CD4-positive, alpha-beta T cell treated with Interleukin-2 at 100 ng/mL for 4 hours (primary cell): ENCODE measurements at places on chromosomes 2 and 18.

DNA sequence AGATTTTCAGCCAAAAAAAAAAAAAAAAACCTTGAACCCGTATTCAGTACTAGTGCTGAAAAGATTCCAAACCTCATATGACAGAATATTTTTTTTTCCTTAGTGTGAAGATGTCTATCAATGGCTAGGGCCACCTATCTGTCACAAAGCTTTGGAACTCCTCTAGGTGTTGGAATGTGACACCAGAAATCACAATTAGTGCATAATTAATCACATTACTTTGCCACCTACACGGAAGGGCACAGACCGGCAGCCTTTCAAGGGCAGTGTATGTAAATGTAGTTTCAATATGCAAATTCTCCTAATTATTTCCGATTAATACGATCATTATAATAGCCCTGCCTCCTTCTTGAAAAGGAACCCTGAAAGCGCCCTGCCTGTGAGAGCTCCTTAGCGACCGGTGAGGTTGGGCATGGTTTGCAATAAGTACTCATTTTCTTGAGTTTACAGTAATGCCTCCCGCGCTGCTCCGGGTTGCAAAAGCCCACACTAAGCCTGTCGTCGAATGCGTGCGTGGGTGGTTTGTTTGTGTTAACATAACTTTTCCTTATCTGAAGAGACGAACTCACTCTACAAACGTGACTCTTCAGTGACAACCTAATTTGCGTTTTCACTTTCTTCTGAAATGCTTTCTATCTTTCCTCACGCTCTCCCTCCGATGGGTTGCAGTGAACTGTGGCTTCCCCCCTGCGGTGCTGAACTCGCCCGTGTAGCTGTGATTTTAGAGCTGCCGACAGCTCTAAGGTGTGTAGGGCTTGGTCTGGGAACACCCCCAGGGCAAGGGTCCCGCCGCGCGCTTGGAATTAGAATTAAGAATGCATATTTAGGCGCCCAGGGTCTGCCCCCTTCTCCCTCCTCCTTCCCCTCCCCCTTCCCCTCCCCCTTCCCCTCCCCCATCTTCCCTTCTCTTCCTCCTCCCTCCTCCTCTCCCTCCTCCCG, 765 bp upstream of the ID2 start:
- DNase-seq: peak; percentile 68

DNA sequence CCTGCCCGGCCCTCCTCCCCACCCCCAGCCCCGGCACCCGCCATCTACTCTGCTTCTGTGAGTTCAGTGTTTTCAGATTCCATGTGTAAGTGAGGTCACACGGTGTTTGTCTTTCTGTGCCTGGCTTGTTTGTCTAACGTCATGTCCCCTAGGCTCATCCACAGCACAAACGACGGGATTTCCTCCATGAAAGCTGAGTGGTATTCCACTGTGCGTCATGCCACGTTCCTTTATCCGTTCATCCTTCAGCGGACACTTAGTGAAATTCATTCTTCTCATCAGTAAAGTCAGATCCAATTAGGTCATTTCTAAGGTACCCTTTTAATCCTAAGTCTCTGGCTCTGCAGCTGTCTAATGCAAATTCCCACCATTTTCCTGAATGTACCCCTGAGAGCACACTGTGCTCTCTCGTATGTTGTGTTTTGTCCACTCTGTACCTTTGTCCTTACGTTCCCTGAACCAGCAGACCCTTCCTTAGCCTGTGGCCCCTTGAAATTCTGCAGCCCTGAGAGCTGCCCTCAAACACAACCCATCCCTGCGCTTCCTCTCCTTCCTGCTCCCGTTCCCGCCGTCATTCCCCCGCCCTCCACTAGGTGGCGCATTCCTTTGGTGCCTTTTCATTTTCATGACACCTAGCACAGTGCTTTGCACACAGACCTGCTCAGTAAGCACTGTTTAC, 44.1 kb downstream of the TRAPPC12 start:
- peak; percentile 76 for DNase-seq

DNA sequence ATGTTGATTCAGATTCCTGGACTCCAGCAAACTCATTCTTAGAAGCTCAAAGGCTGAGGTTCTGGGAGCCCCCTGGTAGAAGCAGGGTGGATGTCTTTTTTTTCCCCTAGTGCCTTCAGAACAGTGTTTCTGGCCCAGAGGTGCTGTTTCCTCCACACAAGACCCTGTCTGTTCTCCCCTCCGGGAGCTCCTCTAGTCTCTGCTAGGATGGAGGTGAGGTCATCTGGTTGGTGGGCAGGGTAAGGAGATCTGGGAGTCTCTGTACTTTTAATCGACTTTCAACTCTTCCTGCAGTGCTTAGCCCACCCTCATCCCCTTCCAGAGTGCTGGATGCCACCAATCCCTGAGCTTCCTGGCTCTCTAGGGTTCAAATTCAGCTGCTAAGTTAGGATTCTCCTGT, 192.0 kb downstream of the SH3BP4 start:
- no peak for DNase-seq

DNA sequence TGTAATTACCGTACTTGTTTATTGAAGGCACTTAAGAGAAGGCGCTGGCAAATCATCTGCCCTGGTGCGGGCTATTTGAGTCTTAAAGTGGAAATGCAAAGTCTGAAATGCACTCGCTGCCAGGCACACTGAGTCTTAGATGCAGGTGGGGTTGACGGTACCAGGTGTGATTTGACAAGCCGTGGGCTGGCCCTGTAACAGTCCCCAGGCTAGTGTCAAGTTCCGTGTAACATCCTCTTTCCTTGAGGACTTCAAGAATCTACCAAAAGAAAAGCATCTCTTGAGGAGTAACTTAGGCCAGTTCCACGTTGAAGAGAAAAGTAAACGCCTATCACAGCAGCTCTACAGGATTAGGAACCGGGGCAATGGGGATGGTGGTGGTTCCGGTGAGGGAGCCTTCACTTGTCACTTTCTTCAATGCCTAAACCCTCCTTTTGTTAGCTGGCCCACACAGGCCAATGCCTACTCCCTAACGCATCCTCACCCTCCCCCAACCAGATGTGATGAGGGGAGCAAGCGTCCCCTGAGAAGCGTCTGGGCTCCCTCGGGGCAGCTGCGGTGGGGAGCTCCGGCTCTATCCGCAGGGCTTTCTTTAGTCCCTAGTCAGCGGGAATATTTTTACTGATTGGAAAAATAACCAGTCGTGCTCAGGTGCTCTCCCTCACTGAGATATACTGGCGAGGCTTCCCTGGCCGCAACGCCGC, 1.5 kb upstream of the UGP2 start:
- peak; percentile 21 for DNase-seq

DNA sequence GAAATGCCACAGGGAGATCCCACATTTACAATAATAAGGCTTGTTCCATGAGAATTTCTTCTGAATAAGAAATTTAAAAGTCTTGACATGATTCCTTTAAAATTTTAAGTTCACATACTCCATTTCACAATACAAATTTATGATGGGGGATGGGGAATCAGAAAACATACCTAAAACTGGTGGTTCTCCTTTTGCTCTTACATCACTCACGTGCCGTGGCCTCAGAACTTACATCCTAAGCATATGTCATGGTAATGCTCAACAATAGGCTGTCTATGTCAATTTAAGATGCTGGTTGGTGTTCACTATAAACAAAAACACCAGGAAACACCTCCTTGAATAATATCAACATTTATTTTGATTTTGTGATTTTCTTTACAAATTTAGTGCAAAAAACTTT, 12.8 kb downstream of the UPP2 start:
- no peak for DNase-seq

DNA sequence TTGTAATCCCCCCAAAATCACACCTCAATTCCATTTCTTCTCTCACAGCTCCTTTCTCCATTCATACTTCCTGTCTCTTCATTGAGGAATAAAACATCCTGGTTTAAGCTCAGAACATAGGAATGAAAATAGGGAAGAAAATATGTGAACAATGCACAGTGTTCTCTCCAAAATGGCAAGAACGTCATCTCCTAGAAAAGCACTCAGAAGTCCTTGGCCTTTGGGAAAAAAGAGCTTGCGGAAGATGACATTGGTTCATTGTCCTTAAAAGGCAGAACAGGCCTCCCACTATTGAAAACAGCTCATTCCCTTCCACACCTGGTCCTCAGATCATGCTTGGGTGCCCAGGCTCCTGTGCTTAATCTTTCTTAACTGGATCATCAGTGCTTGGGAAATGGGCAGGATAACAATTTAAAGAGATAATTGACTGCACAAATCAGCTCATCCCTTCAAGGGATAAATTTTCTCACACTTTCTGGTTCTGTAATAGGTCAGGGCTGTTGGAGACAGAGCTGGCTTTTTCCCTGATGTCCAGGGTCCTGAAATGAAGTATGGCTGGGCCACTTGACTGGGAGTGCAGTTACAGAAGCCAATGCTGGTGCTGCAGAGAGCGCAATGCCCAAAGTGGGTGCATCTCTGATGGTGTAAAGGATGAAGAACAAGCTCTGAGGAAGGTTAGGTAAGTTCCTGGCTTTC, 69.2 kb downstream of the MARCHF4 start:
- no peak for DNase-seq

DNA sequence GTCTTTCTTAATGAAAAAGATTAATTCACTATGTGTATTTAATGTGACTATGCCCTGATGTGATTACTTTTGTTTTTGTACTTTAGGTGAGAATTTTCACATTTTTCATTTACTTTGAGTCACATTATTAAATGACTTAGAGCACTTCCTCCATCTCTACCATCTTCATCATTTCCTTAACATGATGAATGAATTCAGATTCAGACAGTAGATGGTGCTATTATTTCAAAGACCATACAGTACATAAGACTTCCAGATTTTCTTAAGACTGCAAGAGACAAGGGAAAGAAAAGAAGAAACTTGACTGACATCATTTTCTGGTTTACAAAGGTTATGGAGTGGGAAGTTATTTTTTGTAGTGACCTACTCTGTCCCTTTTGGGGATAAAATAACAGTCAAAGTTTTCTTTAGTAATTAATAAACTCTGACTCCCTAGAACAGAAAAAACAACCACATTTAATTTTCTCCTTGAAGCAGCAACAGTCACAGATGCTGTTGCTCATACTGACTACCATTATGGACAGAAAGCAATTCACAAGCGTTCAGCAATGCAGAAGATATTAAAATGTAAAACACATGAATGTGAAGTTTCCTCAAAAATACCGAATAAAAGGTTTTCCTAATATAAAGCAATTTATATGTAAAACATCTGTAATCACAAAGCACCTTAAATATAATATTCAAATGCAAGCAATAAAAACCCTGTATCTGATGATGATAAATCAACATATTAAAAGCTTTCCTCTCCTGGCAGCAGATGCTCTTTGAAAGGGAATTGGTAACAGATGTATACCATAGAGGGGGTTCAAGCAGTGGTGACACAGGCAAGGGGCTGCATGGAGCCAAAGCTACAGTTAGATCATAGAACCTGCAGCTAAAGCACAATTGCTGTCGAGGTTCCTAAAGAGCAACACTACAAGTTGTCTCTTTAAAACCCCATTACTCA, 1010.9 kb upstream of the NXPH2 start:
- DNase-seq: no peak
